Fibroblast of pulmonary artery (primary cell): ENCODE measurements at places on chromosomes 5 and 9.

GRCh38 chr5:44486591-44486990, 97.4 kb upstream of the FGF10 start:
- no peak for DNase-seq

DNA sequence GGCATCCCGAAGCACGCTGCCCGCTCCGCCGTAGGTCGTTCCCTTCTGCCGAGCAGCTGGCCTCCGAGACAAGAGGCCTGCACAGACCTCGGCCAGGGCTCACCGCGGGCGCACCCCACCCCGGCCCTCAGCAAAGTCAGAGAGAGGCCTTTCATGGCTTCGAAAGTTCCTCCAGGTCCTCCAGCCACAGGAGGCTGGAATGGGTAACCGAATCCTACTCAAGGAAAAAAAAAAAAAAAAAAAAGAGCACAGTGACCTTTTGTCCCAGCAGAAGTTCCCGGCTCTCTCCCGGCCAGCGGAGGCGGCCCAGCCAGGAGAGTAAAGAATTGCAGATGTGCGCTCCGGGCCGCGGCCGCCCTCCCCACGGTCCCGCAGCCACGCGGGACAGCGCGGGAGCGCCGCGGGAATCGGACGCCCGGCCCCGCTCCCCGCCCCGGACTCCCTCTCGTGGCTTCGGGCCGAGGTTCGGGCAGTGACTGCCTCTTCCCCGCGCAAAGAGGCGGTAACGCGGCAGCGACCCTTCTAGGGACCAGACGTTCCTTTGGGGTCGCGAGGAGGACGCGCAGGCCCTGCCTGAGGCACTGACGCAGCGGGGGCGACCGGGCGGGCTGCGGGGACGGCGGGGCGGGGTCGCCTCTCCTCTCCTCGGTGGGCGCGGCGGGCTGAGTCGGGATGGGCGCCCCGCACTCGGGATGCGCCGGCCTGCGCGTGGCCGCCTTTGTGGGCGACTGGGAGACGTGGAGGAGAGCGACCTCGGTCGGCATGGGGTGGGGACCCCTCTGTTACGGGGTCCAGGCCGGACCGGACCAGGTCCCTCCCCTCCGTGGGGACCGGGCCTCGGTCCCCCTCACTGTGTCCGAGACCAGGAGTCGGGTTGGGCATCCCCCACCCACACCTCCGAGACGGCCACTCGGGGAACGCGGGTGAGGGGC, 754 bp downstream of the GFPT2 start:
- DNase-seq: no peak

DNA sequence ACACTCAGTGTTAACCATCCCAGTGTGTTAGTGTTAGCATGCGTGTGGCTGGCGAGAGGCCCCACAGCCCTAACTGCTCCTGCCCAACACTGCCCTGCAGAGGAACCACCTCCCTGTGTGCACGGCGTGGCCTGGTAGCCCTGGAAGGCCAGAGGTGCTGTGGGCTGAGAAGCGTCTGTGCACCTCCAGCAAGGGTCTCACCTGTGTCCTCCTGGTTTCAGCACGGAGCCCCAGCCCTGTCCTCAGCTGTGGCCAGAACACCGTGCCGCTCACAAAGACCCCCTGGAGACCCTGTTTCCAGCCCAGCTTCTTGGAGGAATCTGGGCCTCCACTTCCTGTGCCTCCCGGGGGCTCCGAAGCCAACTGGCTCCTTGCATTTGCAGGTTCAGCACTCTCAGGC, 56.1 kb upstream of the NRARP start:
- no peak for DNase-seq

DNA sequence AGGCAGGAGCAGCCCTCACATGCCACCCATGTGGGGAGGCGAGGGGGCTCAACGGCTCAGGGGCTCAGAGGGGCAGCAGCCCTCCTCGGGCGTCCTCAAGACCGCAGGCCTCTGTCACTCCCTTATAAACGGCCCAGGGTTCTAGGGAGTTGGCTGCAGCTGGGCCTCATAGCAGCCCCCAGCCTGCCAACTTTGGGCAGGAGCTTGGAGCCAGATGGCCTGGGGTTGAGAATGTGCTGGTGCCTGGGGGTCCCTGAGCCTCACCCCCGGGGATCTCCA, 51.0 kb upstream of the RNU6ATAC start:
- no peak for DNase-seq

- DNase-seq: peak; percentile 77
Observed at GRCh38 chr9:26142631-26143030, 464.4 kb upstream of the TUSC1 start.

DNA sequence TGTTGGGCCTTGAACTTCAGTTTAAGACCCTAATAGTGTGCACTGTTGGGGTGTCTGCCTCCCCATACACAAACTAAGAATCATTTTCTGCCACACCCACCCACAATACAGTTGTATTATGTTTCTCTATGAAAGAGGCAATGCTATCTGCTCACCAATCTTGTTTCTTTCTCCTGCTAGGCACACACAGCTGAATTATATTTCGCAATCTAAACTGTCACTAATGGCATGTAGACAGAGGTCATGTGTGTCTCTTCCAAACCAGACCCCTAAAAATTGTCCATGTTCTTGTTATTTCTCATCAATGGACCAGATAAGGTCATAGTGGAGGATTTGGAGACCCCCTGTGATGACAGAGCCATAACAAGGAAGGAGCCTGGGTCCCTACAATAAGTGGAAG, 57.3 kb downstream of the RIGI start:
- DNase-seq: no peak

DNA sequence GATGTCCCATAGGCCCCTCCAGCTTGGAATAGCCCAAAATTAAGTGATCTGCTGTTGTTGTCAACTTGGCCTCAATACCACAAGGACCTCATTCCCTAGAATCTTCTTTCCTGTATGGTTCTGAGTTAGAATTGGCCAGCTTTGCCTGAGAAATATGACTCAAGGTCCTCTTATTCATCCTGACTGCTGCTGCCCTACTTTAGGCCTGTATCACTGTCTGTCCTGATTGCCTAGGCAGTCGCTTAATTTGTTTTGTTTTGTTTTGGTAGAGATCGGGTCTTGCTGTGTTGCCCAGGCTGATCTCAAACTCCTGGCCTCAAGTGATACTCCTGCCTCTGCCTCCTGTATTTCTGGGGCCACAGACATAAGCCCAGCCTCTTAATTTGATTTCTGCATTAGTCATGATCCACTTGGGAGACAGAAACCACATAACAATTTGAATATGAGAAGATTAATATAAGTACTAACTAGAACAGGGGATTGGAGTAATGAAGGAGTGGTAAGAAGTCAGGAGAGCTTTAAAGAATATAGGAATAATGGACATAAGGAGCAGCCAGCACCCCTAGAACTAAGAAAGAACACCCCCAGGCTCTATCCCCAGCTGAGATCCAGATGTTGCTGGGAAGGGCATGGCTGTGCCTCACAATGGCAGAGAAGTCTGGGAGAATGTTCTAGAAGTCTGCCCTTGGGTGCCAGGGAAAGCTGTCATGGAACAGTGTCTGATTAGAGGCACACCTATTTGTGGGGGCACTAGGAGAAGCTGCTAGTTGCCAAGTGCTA, 4.6 kb downstream of the TEX53 start:
- DNase-seq: no peak

- DNase-seq: no peak
Observed at GRCh38 chr9:118000581-118000980, 296.4 kb downstream of the TLR4 start.

- DNase-seq: no peak
Observed at GRCh38 chr9:97319395-97319794, 11.9 kb downstream of the CCDC180 start.

GRCh38 chr9:93390953-93391515, 60.5 kb upstream of the FAM120A start:
- DNase-seq: no peak

GRCh38 chr5:92909602-92909962, 671.4 kb downstream of the NR2F1-AS1 start:
- DNase-seq: peak; percentile 48

DNA sequence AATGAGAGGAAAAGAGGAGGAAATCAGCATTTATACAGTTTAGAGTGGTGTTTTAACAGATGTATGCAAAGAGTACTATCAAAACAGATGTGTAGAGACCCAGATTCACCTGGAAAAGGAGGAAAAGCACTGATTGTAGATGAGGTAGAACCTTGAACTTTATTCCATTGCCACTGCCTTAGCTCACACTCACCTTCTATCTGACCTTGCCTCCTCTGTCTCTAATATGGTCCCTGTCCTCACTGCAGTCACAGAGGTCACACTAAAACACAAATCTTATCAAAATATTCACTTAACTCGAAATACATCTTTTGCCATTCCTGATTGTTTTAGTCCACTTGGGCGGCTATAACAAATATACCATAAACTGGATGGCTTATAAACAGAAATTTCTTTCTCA, 7.0 kb downstream of the GIN1 start:
- DNase-seq: no peak

GRCh38 chr9:14081745-14082144, 232.2 kb downstream of the NFIB start:
- DNase-seq: no peak

- peak; percentile 46 for DNase-seq
Observed at GRCh38 chr5:42995360-42995751, 44.8 kb downstream of the ANXA2R start.

DNA sequence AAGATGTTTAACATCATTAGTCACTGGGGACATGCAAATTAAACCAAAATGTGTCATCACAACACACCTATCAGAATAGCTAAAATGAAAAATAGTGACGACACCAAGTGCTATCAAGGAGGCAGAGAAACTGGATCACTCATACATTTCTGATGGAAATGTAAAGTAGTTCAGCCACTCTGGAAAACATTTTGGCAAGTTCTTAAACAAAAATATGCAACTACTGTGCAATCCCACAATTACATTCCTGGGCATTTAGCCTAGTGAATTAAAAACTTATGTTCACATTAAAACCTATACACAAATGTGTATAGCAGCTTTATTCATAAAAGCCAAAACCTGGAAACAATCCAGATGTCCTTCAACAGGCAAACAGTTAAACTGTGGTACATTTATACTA, 53.1 kb downstream of the SVEP1 start:
- DNase-seq: peak; percentile 85

DNA sequence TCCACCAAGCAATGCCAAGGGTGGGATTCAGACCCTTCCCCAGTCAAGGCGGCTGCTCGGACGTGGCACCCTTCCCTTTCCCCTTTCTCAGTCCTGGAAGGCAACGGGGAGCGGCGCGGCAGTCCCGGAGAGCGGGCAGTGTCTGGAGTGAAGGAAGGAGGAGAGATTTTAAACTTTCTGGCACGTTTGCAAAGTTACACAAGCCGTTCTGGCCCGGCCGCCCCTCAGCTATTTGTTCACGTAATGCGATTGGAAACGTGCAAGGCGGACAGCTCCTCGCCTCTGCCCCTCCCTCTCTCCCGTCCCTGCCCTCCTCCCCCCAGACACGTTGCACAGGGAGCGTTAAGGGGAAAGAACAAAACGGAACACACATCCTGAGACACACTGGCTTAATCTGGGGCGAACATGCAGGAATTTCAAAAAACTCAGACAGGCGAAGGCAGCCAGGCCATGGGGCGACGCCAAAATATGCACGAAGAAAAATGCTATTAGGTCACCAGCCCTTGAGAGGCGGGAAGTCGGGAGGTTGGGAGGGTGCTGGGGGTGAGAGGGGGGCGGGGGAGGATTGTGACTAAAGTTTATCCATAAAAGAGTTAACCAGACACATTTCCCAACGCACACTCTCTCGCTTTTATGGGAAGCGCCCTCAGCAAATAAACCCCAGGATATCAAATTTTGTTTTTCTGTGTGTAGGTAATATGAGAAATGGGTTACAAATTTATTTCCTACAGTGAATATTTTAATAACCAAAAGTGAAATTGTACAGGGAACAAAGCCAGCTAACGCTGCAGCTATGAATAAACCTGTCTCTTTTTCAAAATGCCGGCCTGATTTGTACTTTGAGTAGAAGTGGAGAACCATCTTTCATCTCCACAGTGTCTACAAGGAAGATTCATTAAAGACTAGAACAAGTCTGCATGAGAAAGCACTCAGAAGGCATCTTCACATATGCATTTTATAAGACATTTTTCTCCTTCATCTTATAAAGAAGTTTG, at the start of gene LOX:
Gene LOX (minus strand): TSS at position 144 of the 995 bp plus-strand sequence. CDS start 274 bp downstream, outside the sequence.
- peak; percentile 96 for DNase-seq

DNA sequence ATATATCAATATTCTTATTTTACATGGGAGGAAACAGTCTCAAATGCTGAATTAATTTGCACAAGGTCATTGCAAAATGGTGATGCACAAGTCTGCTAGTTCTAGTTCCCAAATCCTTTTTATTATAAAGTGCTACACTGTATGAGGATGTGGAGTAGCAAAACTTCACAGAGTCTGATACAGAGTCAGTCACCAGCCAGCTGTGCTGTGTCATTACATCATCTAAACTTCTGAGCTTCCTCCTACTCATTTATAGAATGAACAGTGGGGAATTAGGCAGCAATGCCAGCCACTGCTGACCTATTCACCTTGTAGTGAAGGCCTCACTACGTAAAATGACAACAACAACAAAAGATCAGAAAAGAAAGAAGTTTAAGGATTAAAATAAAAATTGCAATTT, 357.8 kb downstream of the TMEM167A start:
- peak; percentile 78 for DNase-seq

DNA sequence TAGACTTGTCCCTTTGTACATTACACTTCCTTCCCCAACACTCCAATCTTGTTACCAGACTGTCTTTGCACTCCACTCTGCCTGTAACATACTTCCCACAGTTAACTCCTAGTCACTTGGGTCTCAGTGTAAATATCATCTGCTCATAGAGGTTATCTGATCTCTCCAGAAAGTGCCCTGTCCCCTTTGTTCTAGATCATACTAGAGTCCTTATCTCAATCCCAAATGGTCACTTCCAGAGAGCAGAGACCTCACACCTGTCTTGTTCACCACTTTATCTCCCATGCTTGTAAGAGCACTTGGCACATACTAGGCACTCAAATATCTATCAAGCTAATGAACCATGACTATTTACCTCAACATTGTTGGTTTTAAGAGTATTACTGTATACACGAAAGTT, 30.4 kb downstream of the SETX start:
- DNase-seq: no peak

DNA sequence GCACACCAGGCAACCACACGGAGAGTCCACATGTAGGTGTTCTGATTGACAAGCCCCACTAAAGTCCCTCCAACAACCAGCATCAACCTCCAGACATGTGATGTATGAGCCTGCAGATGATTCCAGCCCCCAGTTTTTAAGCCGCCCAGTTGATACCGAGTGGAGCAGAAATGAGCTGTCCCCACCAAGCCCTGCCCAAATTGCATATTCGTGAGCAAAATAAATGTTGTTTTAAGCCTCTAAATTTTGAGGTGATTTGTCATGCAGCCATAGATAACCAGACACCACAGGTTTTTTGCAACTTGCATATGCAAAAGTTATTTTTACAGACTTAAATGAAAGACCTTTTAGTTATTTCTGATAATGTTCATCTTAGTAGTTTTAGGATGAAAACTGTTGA, 187.7 kb downstream of the PIK3R1 start:
- DNase-seq: no peak

DNA sequence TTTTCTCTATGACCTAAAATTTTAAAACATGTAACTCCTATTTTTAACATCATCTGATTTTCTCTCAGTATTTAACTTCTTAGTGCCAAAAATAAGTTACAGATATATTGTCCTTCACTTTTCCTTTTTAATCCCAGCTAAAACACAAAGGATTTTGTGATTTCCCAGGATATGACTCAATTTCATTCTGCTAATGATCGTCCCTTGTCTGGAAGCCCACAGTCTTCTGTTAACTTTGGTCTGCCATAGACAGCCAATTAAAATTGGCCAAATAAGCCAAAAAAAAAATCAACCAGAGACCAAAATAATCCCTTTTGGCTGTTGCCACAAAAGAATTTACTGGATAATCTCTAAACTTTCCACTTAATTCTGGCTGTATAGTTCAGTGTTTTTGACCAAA, 124.5 kb upstream of the FST start:
- DNase-seq: no peak

GRCh38 chr9:132969783-132970182, 8.7 kb upstream of the GFI1B start:
- no peak for DNase-seq

- DNase-seq: no peak
Observed at GRCh38 chr9:87554171-87554910, 56.7 kb downstream of the DAPK1 start.
